ENCODE measurements at places on chromosomes 1 and 21.

DNA sequence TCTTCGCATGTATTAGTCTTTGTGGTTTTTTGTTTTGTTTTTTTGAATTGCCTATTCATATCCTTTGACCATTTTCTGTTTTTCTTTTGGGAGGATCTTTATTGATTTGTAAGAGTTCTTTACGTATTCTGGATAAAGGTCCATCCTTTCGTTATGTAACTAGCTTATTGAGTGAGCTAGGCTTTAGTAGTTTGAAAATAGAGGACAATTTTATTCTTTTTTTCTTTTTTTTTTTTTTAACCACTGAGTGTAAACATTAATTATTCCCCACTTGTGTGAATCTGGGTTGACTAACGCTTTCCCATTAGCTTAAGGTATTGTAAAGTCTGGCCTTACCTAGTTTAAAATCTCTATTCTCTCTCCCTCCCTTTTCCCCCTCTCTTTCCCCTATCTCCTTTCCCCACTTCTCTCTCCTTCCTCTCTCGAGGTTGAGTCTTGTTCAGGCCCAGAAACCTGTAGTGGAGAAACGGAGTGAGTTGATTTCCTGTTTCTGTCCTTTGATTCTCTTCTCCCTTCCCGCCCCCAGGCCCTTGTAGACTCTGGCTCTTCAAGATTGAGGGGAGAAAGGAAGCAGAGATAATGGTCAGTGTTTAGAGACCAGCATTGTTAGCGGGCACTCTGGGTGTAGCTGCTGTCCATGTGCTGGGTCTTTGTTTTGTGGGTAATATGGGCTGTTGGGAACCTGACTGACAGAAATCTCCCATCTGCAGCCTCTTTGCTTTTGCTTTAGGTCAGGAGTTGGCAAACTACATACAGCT is 1.5 kb downstream of the MORC3 start:
- no peak for DNase-seq

DNA sequence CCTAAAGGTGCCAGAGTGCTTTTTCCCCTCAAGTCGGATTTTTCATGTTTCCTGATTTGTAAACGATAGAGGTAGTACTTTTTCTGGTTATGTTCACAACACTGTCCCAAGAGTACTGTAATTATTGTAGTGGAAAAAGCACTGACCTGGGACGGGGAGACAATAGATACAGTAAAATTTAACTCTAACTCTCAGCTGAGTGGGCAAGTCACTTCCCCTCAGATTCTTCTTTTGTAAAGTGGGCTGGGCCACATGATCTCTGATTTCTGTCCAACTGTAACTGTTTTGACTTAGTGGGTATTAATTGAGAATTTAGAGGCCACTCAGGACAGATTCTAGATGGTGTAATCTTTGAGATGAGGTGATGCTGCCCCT is 19.1 kb downstream of the MARCKSL1 start:
- no peak for DNase-seq

- DNase-seq, result no peak
These were observed 56.3 kb downstream of the KIAA0040 start for GRCh38 chr1:175136246-175136645.

GRCh38 chr1:160376525-160377131 is 9.8 kb downstream of the NHLH1 start:
- DNase-seq, result peak; percentile 35

DNA sequence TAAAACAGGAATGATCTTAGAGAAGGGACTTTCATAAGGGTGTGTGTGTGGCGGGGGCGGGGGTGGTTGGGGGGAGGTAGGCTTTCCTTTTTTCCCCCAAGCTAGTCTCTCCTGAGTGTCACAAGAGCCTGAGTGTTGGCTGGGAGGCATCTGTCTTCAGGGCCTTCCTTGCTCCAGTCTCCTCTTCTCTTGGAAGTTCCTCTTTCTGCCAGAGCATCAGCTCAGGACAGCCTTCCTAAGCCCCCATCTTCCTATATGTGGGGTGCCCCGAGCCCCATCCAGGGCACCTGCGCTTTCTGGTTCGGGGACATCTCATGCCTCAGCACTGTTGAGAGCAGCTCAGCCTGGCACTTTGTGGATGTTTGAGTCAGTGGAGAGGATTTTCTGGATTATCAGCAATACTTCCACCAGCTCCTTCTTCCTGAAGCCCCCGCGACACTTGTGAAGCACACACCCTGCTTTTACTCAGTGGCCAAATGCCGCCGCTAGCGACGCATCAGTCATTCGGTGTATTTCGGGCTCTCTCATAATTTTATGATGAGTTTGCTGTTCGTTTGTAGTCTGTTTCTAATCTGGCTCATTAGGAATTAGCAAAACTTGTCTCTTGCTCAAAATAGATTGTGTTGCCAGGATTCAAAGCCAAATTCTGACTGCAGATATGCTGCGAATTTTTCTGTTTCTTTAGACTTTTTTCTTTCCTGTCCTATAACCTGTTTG is 61.7 kb downstream of the GALNT2 start:
- DNase-seq, result no peak

DNA sequence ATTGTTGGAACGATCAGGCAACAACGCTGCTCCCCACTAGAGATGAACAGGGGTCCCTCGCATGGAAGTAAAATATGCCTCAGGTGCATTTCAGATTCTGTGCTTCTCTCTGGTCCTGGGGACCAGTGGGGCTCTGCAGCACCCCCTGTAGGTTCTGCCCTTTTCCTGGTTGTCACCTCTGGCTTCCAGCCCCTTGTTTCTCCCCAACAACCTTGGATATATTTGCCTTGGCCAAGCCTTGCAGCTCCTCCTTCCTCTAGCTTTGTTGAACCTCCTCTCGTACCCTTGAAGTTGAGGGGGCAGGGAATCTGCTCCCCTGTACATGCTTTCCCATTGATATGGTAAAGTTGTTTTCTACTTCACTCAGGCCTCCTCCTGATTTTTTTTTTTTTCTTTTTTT is 5.4 kb upstream of the RGSL1 start:
- no peak for DNase-seq

GRCh38 chr1:19220991-19221390 is 10.9 kb upstream of the UBR4 start:
- no peak for DNase-seq

All from central memory CD4-positive, alpha-beta T cell (primary cell).